ENCODE measurements at places on chromosomes 3 and 15. TPM values are rescaled to one million over a fixed set of nuclear protein-coding genes. Genes with fewer than 3 reads are reported as not detected.

DNA sequence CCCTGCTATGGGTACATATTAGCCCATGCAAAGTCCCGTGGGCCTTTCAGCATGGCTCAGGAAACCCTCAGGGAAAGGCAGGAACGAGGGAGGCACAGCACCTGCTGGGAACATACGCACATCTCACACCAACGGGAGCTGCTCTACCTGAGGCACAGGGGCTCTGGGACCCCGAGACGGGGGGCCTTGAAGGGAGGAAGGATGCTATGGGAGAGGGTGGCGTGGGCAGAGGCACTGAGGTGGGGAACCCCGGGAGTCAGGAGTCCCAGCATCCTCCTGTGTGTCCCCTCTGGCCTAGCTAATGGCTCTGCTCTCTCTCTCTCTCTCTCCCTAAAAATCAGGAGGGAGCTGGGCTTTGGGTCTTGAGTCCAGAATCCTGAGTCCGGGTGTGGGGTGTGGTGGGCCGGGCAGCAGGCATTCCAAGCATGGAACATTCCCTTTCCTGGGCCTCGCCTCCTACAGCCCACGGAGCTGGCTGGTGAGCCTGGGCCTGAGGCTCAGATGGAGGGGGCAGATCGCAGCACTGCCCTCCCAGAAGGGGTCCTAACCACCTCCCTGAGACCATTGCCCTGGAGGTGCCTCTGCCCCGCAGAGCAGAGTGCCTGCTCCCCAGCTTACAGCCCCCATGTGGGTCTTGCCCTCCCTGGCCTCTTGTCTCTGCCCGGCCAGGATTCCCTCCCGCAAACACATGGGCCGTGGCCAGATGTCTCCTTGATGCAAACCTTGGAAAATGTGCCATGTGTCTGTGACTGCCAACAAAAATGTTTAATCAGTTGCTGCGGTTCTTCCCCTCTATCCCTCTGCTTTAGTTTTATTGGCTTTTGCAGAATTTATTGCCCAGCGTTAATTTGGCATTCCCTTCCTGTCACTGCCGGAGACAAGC, 101.6 kb downstream of the TMEM266 start:
- DNase-seq = no peak

DNA sequence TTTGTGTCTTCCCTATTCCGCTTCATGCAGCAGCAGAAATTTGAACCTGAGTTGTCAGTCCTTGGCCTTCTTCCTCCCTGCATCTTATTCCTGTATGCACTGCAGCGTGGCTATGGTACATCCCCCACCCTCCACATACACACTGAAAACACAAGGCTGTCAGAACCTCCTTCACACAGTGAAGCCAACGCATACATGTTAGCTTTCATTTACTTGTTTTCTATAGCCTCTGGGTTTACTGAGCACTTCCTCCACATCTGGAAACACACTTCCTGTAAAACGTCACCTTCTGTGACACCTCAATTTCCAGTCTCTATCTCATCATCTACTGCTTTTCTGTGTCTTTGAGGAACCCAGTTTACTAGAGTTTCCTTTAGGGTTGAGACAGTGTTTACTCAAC, 47.0 kb downstream of the SUSD5 start:
- no peak for DNase-seq

GRCh38 chr3:14311729-14312128, 90.7 kb upstream of the SLC6A6 start:
- no peak for DNase-seq

ZBTB20 gene
- total RNA-seq = 105 TPM

POTEB gene
- not detected for total RNA-seq

Data from heart right ventricle (tissue), 16 donors.